Endothelial cell of umbilical vein (primary cell): ENCODE measurements at places on chromosomes 3 and 15. TPM values are rescaled to one million over a fixed set of nuclear protein-coding genes. Genes with fewer than 3 reads are reported as not detected.
A peak's percentile ranks its signal among the peaks of the same experiment; 100 is the strongest.

Gene WDR5B
- total RNA-seq: 2.6 and 3.7 TPM in 2 replicates

DNA sequence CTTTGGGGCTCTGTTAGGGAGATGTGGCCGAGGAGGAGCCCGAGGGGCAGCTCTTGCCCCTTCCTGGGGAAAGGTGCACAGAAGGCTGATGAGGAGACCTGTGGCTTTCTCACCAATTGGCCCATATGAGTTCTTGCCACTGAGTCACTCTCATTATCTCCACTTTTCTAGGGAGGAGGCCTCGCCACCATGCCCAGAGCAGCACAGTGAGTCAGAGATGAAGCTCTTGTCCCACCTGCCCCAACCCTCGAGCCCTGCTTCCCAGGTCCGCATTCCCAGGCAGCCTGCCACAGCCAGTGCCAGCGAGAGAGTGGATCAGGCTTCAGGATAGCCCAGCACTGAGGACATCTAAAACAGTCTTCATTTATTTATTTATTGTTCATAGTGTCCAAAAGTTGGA is 53.5 kb downstream of the AMOTL2 start:
- DNase-seq: no peak

DNA sequence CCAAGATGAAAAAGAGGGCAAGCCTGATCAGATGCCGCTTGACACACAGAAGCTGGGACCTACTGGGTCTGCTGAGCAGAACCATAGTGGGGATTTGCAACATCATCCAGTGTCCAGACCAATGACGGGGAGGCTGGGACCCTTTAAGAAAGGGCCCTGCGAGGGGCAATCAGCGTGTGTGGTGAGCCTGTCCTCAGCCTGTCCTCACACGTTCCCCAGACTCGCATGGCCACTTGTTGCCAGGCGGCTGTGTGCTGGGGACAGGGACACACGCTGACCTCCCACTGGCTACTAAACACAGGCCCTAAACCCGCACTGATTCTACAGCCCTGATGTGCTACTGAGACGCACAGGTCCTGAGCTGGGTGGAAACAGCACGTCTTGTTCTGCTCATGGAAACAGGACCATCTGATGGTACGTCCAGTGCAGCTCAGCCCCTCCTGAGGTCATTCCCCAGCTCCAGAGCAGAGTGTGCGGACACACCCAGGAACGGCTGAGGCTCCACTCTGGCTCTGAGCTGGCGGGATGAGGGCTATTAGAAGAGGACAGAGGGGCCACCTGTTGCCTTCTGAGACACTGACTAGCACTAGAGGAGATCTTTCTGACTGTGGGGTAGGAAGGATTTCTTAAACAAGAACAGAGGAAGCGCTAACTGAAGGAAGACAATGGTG is 24.4 kb downstream of the PCSK6 start:
- DNase-seq: no peak

DNA sequence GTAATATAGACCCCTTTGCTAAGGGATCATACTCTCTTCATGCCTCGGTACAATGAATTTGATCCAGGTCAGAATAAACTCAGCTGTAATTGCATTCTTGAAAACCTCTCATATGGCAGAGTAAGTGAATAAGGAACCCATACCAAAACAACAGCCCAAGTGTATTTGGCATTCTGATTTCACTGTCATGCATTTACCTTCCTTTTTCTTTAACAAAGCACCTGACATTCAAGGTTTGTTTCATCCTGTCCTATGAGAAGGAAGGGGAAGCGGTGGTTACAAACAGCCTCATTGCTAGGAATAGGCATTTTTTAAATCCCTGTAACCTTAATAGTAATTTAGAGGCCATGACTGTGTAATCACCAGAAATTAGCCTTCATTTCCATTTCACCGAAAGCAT is 97.1 kb downstream of the LSAMP start:
- no peak for DNase-seq

Gene GUCA1C
- not detected in 2 replicates for total RNA-seq

Gene TPRG1
- not detected in 2 replicates for total RNA-seq

DNA sequence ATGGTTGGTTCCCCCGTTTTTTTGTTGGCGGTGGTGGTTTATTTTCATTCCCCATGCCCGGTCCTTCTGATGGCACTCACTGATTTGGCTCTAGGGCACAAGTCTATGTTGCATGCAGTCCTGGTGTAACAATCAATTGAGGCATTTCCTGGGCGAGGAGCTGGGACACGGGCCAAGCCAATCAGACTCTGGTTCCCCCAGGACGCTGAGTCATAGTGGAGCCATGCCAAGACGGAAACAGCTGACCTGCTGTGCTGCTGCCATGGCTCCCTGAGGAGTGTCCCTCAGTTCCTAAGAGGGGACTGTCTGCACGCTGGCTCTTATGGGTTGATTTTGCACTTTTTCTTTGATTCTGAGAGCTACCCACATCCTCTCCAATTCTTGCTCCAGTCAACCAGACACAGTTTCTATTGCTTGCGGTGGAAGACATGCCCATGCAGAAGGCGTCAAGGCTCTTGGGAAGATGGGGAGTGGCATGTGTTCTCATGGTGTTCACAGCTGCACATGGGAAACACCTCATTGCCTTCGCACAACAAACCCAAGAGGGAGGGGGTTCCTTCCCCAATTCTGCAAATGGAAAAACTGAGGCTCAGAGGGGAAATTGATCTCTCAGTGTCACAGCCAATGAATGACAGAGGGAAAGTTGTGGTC is 28.3 kb upstream of the ALDH1L1 start:
- DNase-seq: peak; percentile 27

- DNase-seq: no peak
These were observed 5.0 kb downstream of the RARB start for GRCh38 chr3:25433106-25433505.

Gene TMCO5A
- not detected in 2 replicates for total RNA-seq

Gene SLC9C1
- total RNA-seq: 0.09 TPM in 1 of 2 replicates, not detected in the other

DNA sequence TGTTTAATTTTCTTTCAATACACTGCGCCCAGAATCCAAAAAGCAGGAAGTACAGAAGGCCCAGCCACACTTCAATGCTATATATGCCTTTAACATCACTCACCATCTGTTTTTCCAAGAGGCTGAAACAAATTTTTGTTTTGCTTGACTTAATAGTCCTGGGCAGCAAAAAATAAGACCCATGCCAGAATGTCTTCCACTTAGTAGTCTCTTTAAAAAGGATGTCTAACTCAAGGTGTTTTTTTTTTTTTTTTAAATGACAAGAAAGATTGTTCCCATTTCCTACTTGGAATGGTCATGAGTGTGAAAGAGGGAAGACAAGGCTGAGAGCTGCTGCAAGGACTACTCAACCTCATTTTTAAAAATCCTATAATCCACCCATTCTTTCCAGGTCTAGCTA is 590.3 kb upstream of the SGO1 start:
- no peak for DNase-seq

GRCh38 chr3:179661777-179662176 is 8.9 kb downstream of the USP13 start:
- DNase-seq: no peak

GRCh38 chr3:71444028-71444860 is 139.3 kb downstream of the FOXP1 start:
- peak; percentile 85 for DNase-seq

Gene HRG
- total RNA-seq: not detected in 2 replicates

Gene NR2F2
- total RNA-seq: 153 and 182 TPM in 2 replicates

DNA sequence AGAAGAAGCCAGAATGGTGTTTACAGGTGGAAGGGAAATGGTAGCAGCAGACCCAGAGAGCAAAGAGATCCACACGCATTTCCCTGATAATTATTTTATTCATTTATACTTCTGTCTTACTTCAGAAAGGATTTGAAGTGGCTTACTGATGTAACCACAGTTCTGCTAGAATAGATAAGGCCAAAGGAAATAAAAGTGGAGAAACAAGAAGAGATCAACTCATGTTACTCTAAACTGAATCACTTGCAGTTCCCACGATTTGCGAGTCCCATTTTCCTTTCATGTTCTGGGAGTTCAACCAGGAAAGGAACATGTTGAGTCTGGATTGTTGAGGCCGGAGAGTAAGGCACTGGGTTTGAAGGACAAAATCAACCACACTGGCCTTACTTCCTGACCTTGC is 151.8 kb downstream of the MYRIP start:
- no peak for DNase-seq

DNA sequence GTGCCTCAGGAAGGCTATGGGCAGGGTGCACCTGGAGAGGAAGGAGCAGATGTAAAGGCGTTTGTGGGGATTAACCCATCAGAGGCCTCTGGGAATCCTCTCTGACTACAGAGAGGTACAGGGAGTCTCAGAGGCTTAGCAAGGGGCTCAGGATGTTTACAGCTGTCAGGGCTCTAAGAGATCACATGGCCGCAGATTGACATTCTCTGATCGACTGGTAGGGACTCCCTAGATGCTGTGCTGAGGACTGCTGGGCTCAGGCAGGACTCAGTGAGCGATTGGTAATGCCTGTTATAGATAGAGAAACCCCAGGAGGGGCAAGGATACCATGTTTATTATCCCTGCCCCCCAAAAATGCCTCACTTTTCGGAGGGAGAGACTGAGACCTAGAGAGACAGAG is 103.5 kb downstream of the CORO2B start:
- DNase-seq: no peak

Gene MESP2
- 0.42 TPM in 1 of 2 replicates, not detected in the other for total RNA-seq

- DNase-seq: no peak
These were observed 297.8 kb downstream of the EPHA3 start for GRCh38 chr3:89405176-89405575.

GRCh38 chr3:10804183-10804648 is 11.8 kb upstream of the SLC6A11 start:
- DNase-seq: no peak

Gene A4GNT
- total RNA-seq: not detected in 2 replicates

- no peak for DNase-seq
These were observed 70.0 kb upstream of the SLC6A6 start for GRCh38 chr3:14332392-14332791.

GRCh38 chr3:24311881-24312280 is 182.8 kb downstream of the THRB start:
- no peak for DNase-seq

DNA sequence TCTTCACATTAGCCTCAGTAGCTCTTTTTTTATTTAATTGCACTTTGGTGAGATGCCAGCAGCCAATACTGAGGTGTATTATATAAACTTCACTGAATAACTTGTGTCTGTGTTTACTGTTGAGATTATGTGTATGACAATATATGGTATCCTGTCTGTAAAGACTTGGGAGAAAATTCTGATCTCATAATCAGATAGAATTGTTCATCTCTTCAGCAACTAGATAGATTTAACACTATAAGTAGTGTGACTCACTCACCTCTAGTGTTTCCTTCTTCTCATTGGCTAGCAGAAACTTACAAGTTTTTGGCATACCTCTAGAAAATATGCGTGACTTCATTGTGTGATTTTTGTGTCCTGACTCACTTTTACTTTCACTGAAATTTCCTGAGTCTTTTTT is 67.6 kb upstream of the TGFBR2 start:
- peak; percentile 93 for DNase-seq

- peak; percentile 82 for DNase-seq
These were observed 105.8 kb upstream of the MYZAP start for GRCh38 chr15:57485869-57486268.

Gene SLC35G2
- total RNA-seq: 17.7 and 19.4 TPM in 2 replicates

Gene NPAP1
- not detected in 2 replicates for total RNA-seq

GRCh38 chr3:132079147-132079546 is 44.3 kb upstream of the CPNE4 start:
- no peak for DNase-seq

DNA sequence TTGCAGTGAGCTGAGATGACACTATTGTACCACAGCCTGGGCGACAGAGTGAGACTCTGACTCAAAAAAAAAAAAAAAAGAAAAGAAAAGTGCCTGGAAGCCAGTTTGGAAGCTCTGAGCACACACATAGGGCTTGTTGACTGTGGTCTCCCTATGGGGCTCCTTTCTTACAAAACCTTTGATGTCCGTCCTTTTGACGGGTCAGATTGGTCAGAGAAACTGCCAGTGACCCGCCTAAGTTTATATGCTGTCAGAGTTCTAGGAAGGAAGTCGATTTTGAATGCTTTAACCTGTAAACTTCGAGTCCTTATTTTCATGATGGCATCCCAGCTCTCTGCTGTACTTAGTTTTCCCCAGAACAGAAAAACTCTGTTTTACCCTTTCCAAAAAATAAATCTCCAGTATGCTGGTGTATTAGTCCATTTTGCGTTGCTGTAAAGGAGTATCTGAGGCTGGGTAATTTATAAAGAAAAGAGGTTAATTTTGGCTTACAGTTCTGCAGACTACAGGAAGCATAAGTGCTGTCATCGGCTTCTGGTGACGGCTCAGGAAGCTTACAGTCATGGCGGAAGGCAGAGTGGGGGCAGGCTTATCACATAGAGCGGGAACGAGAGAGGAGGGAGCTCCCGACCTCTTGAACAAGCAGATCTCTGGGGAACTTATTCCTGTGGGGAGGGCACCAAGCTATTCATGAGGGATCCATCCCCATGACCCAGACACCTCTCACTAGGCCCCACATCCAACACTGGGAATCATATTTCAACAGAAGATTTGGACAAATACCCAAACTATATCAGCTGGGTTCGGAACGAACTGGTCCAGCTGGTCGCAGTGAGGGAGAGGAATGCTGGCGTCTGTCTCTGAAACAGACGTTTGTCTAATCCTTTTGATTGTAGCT is 72.3 kb downstream of the LMLN start:
- peak; percentile 42 for DNase-seq

- no peak for DNase-seq
These were observed 2.5 kb upstream of the ADIPOQ start for GRCh38 chr3:186839874-186840641.

DNA sequence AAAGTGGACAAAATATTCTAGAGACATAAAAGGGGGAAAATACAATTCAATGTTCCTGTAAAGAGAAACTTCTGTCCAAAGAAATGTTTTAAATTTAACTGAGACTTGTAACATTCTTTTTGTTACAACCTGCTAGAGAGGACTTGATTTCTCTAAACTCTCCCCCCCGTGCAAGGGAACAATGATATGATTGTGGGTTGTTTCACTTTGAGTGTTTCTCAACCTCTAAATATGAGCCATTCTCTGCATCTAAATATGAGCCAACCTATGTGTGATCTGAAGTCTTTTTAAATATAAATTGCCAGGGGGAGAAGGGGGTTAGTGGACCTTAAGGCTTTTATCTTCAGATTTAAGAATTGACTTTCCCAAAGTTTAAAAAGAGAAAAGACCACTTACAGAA is 14.6 kb downstream of the ZNF860 start:
- DNase-seq: no peak

- DNase-seq: no peak
These were observed 807.2 kb upstream of the CFAP20DC start for GRCh38 chr3:59856934-59857460.

DNA sequence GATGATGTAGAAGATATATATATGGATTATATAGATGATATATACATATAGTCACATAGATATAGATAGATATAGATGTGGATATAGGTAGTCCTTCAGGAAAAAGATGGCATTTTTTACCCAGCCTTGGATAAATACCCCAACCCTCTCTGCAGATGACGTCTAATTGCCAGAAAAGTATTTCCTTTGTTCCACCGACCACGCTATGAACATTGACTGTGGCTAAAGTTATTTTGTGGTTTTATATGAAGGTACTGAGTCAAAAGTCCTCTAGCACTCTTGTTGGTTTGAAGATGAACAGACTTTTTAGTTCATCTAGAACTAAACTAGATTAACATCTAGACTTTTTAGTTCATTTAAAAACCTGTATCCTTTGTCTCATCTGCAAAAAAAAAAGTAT is 207.7 kb downstream of the PLOD2 start:
- DNase-seq: no peak

Gene IGSF11
- total RNA-seq: not detected in 2 replicates

GRCh38 chr15:80674245-80674614 is 20.9 kb upstream of the ABHD17C start:
- DNase-seq: no peak

GRCh38 chr3:17747890-17748247 is 5.4 kb upstream of the TBC1D5 start:
- DNase-seq: no peak

Gene DHX30
- total RNA-seq: 85.2 and 86.9 TPM in 2 replicates

GRCh38 chr3:37876279-37876678 is 14.6 kb downstream of the CTDSPL start:
- no peak for DNase-seq

Gene C15orf62
- 0.38 and 0.44 TPM in 2 replicates for total RNA-seq
